ENCODE measurements at places on chromosomes 7 and 10. TPM values are rescaled to one million over a fixed set of nuclear protein-coding genes. Genes with fewer than 3 reads are reported as not detected.

- no peaks in the 10 kb centered on the region for H3K4me1 ChIP-seq
- no peak within 1 kb of the TSS for H3K27ac ChIP-seq
- H3K27me3 ChIP-seq, result no peaks in the 10 kb centered on the region
- no peak within 1 kb of the TSS for H3K4me3 ChIP-seq
- peaks cover 9% of the 10 kb centered on the region for H3K36me3 ChIP-seq
These were observed at the start of gene CDC14C for GRCh38 chr7:48924433-48924832. TSS of gene CDC14C (plus strand) at chr7:48924547. CDS start at chr7:48924673, 126 bp downstream.

- H3K27ac ChIP-seq, result no peak overlapping the region
- peaks cover 5% of the 10 kb centered on the region for H3K4me1 ChIP-seq
- H3K36me3 ChIP-seq, result no peaks in the 10 kb centered on the region
- no peak overlapping the region for H3K4me3 ChIP-seq
These were observed 21.2 kb downstream of the CXCL12 start for GRCh38 chr10:44363716-44364115.

- peaks cover 17% of the 10 kb centered on the region for H3K4me1 ChIP-seq
- H3K27me3 ChIP-seq, result no peaks in the 10 kb centered on the region
- no peak overlapping the region for H3K27ac ChIP-seq
- H3K36me3 ChIP-seq, result no peaks in the 10 kb centered on the region
These were observed 14.5 kb downstream of the PALD1 start for GRCh38 chr10:70492786-70493659.

OPN4 gene
- not detected for total RNA-seq

DNA sequence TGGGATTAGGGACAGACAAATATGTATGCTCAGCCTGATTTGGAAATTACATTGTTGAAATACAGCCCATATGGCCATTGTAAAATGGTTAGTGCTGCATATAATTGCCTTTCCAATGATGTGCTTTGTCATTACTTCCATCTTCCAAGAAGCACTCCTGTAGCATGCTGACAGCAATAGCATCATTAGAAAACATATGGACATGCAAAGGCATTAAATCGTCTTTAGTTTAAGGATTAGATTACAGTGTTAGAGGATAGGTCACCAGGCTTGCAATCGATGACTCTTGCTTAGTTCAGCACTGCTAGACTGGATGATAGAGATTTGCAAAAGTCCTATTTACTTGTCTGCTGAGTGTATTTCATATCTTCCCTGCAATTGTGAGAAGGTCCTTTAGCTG lies 17.4 kb downstream of the AUTS2 start:
- no peak for DNase-seq
- no peaks in the 10 kb centered on the region for H3K4me1 ChIP-seq

DNA sequence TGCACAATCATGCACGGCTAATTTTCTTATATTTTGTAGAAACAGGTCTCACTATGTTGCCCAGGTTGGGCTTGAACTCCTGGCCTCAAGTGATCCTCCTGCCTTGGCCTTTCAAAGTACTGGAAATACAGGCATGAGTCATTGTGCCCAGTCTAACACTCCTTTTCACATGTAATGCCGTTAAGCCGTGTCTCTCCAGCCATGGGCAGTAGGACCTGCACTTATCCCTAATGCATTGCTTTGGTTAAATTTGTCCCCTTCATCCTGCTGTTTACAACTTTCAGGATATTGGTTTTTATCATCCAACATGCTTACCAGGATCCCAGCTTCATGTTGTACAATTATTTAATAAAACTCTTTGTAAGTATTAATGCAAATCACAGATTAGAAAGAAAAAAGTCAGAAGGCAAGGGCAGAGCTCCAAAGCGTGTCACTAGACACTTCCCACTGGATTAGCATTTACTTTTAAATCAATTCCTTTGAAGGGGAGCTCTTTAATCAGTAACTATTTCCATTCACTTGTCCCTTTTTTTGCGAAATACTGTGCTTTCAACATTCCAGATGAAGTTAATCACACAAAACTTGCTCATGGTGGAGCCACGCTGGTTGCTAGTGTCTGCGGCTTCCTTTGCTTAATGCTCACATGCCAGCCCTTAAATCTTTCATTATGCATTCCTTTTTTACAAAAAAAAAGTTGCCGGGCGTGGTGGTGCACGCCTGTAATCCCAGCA lies 256.0 kb upstream of the AUTS2 start:
- H3K36me3 ChIP-seq, result no peaks in the 10 kb centered on the region
- no peaks in the 10 kb centered on the region for H3K4me1 ChIP-seq
- no peak overlapping the region for H3K27ac ChIP-seq

Data from H9 (cell line).